H1 (cell line): ENCODE measurements at places on chromosomes 6 and 20. TPM values are rescaled to one million over a fixed set of nuclear protein-coding genes. Genes with fewer than 3 reads are reported as not detected.

- no peak for DNase-seq
These were observed 21.7 kb upstream of the RANBP9 start for GRCh38 chr6:13733178-13733887.

DNA sequence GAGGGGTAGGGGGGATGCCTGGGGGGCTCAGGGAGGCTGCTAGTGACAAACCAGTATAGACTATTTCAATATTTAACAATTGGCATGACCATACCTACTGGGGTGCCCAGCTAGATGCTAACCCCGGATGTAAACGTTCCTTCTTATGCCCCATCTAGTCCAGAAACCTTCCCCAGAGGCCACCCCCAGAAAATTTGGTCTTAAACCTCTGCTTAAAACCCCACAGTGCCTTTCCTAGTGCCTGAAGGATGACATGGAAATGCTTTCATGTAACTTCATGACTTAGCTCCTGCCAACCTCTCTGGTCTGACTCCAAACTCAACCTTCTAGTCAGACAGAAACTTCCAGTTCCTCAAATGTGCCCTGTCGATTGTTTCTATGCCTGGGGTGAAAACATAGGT is 52.0 kb downstream of the JPH2 start:
- no peak for DNase-seq

DNA sequence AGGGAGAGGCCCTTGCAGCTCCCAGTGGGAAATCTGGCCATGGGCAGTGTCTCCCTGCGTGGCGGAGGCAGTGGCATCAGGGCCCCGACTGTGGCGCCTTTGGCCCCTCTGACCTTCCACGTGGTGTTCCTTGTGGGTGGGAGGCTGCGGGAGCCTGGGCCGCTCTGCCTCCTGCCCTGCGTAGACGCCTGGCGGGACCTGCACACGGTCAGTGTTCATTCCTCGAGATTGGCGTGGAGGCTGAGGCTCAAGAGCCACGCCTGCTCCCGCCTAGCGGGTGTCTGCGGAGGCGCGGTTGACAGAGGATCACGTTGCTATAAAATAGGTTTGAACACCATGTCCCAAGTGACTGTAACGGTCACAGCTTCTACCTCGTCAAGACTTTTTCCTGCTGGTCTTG is 14.0 kb downstream of the COL9A3 start:
- DNase-seq: no peak

OTOR gene
- not detected in 2 replicates for total RNA-seq

- DNase-seq: no peak
These were observed 155.5 kb downstream of the PRL start for GRCh38 chr6:22141241-22141745.

GRCh38 chr20:25016471-25016870 is 23.9 kb upstream of the APMAP start:
- no peak for DNase-seq

- DNase-seq: no peak
These were observed 260.5 kb upstream of the MARCKS start for GRCh38 chr6:113596387-113597230.

GINM1 gene
- total RNA-seq: 21.6 and 24.0 TPM in 2 replicates

DNAH8 gene
- not detected in 2 replicates for total RNA-seq

GRCh38 chr6:107244082-107244741 is 128.9 kb upstream of the BEND3 start:
- no peak for DNase-seq

GRCh38 chr6:149969635-149970034 is 5.9 kb downstream of the ULBP1 start:
- DNase-seq: no peak

DNA sequence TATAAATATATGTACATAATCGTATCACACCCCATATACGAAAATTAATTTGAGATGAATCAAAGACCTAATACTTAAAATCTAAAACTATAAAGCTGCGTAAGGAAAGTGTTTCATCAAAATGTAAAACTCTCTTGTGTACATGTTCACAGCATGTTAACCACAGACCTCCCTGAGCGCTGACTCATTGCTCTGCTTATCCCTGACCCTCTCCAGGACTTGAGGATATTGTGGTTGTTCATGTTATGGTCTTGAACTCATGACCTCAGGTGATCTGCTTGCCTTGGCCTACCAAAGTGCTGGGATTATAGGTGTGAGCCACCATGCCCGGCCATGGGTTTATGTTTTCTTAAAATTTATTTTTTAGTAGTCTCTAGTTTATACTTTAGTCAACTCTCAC is 14.2 kb downstream of the FAM83B start:
- DNase-seq: no peak
